Stimulated activated CD8-positive, alpha-beta memory T cell treated with anti-CD3 and anti-CD28 coated beads, Interleukin-2, amount 100 ng/mL, for 1 hour (primary cell): ENCODE measurements at places on chromosomes 11 and 22.

DNA sequence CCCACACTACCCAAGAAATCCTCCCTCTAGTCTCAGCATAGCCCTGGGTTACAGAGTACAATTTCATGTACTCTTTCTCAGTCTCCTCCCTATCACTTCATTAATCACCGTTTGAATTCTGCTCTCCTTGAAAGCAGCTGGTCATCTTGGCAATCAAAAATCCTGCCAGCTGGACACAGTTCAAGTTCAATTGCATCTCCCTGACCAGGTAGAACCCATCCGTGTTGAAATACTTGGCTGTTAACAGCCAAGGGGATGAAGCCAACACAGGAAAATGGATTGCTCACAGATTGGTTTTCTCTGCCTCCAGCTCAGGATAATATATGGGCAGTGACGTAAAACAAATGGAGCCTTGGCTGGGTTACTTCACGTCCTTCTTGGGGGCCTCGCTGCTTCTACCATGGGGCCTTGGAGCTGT is 55.1 kb upstream of the GRK3 start:
- DNase-seq: no peak

- no peak for DNase-seq
These were observed 424.9 kb downstream of the TBC1D22A start for GRCh38 chr22:47187176-47187957.

GRCh38 chr11:73752903-73753302 is 8.0 kb downstream of the RAB6A start:
- DNase-seq: no peak

DNA sequence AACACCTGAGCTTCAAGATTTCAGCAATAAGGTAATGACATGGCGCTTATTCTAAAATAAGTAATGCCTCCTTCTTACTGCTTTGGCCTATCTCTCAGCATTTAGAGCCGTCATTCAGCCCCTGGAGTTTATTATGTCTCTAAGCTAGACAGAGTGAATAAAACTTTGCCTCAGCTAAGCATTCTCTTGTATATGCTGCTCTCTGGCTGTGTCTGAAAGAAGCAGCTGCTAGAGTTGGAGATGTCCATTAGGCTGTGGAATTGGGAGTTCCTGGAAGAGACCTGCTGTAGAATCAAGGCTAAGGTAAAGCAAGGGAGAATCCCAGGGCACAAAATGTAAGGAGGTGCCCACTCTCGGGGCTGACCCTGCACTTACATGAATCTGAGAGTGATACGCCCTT is 35.5 kb upstream of the TTC12 start:
- no peak for DNase-seq
